ENCODE measurements at places on chromosomes 1 and 21.

GRCh38 chr21:44462834-44463200, 7.5 kb downstream of the LRRC3 start:
- peak; percentile 73 for DNase-seq

GRCh38 chr1:42690477-42691156, 8.4 kb downstream of the YBX1 start:
- DNase-seq, result no peak

- DNase-seq, result no peak
These were observed 64.7 kb upstream of the ANGPTL1 start for GRCh38 chr1:178935610-178936009.

GRCh38 chr1:67685558-67686266, 711 bp downstream of the GADD45A start:
- DNase-seq, result peak; percentile 80

DNA sequence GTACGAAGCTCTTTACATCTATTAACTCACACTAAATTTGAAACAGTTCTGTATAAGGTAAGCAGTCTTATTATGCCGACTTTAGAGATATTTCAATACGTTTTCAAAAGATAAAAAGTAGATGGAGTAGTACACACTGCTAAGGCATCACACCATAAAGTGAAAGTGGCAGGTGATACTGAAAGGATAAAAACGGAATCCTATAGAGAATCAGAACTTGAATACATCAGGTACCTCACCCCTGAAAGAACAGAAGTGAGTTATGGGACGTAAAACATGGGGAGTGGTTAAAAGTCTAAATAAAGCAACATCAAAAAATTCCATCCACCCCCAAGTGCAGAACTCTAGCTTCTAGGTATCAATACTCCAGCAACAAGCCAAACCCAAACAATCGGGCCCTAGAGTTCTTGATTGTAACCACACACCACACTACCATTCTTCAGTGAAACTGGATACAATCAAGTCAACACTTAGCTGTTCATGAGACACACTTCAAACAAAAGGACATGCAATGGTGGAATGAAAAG, 142.6 kb downstream of the SMYD3 start:
- no peak for DNase-seq

- DNase-seq, result peak; percentile 48
These were observed 2.2 kb downstream of the SLC19A1 start for GRCh38 chr21:45539796-45540600.

DNA sequence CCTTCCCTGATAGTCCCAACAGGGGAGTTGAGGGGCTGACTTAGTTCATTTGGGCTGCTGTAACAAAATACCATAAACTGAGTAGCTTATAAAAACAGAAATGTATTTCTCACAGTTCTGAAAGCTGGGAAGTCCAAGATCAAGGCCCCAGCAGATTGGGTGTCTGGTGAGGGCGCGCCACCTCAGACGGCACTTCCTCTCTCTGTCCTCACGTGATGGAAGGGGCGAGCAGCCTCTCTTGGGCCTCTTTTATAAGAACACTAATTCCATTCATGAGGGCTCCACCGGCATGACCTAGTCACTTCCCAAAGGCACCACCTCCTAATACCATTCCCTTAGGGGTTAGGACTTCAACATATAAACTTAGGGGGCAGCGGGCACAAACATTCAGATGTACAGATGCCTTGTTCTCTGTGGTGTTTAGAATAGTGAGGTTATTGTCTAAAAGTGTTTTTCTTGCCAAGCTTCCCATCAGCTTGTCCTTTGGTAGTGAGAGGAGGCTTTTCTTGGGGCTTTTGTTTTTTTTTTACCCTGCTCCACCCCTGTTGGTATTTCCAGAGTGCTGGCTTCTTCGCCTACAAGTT, 20.3 kb downstream of the NIPAL3 start:
- DNase-seq, result no peak

DNA sequence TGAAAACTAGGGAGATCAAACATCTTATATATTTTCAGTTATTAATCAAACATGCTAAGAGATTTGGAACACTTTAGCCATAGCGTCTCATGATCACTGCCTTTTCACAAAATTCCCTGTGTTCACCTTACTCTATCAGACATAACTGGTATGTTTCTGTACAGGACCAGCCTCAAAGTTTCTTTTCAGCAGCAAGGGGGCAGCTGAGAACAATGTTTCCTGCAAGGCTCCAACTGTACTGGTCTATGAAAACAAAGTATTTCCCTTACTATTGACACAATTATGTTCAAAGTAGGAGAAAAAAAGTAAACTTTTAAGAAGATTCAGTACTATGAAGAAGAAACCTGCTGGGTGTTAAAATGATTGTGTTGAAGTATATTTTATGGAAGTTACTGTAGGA, 98.5 kb downstream of the ATF6 start:
- no peak for DNase-seq

GRCh38 chr21:38863843-38864363, 58.2 kb downstream of the ETS2 start:
- no peak for DNase-seq

DNA sequence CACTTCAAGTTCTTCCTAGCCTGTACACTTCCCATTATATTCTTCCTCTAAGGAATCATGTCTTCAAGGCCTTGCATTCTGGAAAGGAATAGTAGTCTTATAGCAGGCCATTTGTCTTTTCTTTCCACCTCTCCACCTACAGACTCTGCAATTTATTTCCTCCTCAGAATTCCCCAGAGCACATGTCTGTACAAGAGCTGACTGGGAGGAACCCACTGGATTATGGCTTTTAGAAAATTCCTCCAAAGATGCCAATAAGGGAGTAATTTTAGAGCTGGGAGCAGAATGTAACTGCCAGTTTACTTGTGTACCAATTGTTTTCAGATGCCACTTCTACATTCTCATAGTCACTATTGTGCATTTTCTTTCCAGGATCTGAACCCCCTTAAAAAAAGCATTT, 3.4 kb upstream of the PSMG1 start:
- DNase-seq, result no peak

DNA sequence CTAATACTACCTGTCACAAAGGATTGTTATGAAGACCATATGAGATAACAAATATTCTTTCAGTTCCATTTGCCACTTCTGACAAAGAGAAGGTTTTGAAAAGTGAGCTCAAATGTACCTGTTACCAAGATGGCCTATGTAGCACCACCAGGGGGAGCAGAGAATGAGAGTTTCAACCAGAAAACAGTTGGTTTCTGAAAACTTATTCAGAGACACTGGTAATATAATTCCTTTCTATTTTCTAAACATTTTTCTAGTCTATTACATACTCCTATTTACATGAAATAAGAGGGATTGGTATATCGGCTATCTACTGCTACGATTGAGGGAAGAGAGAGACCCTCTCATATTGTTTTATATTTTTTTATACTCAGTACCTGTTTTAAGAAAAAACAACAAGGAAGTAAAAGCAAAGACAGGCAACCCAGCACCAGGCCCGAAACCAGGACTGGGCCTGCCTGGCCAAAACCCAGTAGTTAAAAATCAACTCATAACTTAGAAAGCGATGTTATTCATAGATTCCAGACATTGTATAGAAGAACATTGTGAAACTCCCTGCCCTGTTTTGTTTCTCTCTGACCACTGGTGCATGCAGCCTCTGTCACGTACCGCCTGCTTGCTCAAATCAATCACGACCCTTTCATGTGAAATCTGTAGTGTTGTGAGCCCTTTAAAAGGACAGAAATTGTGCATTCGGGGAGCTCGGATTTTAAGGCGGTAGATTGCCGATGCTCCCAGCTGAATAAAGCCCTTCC, 48.3 kb downstream of the IL23R start:
- DNase-seq, result no peak

GRCh38 chr1:27487966-27488884, 1.7 kb downstream of the WASF2 start:
- peak; percentile 18 for DNase-seq

GRCh38 chr1:36306210-36306901, at the start of gene SH3D21:
Gene SH3D21 (plus strand): TSS chr1:36306368. CDS start chr1:36306421, 53 bp downstream.
- DNase-seq, result peak; percentile 72

GRCh38 chr21:45854690-45855247, 126.8 kb upstream of the COL6A1 start:
- DNase-seq, result no peak

DNA sequence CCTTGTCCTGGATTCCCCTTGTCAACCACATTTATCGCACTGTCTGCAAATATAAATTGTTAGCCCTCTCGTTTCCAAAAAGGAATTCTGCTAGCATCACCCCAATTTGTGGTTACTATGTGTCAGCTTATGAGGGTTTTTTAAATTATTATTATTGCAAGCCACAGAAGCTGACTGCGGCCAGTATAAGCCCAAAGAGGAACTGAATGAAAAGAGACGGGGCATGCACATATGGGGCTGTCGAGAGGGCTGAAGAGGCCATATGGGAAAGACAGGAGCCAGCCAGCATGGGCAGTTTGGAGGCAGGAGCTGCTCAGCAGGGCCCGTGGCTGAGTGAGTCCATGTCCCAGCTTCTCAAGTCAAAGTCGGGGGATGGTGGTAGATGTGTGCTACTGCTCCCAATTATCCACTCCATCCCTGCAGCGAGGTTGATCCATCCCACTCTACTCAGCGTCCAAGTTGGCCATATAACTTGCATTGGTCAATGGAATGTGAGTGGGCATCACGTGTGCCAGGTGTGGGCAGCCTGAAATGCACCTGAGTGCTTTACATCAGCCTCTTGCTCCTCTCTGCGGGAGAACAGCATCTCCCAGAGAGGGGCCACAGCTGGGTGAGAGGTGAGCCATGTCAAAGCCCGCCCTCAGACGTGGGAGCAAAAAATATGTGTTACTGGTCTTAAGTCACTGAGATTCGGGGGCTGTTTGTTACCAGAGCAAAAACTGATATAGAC, 37.6 kb upstream of the LDLRAP1 start:
- DNase-seq, result no peak

DNA sequence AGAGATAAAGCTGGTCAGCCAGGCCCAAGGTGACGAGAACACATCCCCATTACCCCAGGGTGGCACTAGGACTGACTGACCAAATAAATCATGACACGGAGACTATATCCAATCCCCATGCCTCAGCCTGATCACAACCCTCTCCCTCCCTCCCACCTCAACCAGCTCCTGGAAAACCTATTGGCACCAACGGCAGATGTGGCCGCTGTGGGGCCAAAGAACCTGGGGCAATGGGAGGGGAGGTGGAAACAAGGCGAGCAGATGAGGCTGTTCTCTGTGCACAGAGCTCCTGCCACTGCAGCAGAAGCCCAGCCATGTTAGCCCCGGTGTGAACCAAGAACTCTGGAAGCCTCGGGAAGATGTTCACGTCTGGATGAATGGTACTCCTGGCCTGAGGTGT, 77.6 kb downstream of the CD247 start:
- peak; percentile 50 for DNase-seq

DNA sequence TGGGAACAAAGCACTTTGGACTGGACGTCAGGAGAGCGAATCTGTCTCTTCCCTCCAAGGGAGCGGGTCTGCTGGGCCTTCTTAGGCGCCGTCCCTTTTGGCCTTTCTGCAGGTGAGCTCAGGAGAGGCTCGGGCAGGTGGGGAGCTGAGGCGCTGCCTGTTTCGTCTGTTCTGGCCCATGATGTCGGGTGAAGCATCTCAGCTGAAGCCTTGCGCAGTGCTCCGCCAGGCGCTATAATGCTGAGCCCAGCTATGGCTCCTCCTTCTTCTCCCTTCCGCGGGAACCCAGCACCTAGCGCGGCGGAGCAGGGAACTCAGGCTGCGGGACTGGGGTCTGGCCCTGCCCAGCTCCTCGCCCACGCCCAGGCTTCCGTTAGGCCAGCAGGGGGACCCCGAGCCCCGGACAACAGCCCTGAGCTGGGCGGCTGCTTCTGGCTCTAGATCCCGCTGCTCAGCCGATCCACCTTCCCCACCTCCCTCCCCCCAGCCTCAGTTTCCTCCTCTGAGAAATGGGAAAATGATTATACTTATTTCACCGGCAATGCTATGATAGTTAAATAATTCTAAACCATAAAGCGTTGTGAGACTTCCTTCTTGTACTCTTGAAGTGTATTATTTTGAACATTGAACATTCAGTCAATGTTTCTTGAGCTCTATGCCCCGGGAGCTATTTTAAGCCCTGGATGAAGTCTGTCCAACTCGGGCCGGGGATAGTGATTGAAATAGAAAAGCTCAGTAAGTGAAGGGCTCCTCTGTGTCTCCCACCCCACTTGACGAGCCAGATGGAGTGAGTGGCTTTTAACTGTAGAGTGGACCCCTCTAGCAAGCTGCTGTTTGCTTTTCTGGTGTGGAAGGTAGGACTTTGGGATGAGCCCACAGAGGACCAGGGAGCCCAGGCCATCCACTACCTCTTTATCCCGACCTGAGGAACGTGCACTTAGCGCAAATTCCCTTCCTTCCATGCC, 9.6 kb upstream of the ADORA1 start:
- no peak for DNase-seq

- no peak for DNase-seq
These were observed 15.3 kb upstream of the NLRP3 start for GRCh38 chr1:247400685-247401084.

GRCh38 chr21:17451364-17451891, 61.4 kb upstream of the CXADR start:
- no peak for DNase-seq

DNA sequence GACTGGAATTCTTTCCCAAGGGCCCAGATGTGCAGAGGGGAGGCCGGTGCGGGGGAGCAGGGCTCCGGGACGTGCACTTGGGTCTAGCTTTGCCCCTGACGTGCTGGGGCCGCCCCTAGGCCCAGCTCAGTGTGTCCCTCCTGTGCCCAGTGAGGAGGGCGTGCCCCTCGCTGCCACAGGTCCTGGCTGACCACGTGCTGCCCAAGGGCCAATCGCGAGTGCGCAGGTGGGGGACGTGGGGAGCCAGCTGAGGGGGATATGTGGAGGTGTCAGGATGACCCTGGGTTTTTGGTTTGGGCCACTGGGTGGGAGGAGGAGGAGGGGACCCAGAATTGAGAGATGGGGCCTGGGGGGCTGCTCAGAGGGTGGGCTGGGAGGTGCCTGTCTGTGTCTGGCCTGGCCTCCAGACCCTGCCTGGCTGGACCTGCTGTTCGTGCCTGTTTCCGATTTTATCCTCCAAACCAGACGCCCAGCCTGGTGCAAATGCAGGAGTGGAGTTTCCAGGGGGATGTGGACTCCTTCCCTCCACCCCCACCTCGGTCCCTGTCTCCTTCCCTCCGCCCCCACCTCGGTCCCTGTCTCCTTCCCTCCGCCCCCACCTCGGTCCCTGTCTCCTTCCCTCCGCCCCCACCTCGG, 6.1 kb upstream of the RNF223 start:
- DNase-seq, result no peak

GRCh38 chr1:77797991-77798390, 18.5 kb downstream of the MIGA1 start:
- no peak for DNase-seq

DNA sequence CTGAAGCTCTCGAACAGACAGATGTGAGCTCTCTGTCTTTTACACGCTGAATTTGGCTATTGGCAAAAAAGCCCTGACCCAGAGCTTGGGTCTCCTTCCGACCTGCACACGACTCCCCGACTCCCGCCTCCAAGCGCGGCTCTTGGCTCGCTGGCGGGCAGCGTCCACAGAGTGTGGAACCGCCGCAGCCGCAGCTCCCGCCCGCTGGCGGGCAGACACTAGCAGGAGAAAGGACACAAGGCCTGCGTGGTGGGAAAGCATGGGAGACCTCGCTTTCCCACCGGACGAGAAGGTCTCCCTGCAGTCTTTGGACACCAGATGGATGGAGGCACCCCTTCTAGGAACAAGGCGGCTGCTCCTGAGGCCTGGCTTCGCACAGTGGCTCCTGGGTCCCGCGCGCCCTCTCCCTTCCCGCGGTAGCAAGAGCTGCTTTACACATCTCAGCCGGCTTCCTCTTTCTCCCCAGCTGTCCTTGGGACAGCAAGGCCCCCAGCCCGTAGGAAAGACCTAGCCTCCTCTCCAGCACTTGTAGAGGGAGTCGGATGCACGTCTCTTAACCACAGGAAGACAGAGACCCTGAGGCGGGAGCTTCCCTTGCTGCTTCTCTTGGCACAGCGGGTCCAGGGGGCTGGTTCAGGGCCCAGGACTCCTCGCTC, 92.1 kb downstream of the PRKAB2 start:
- no peak for DNase-seq
